CD4-positive, alpha-beta T cell (primary cell): ENCODE measurements at places on chromosomes 7 and 10. TPM values are rescaled to one million over a fixed set of nuclear protein-coding genes. Genes with fewer than 3 reads are reported as not detected.

Gene COBL
- total RNA-seq, result not detected

Gene ZNF282
- total RNA-seq, result 13.3 TPM

GRCh38 chr7:155799514-155799913, 12.7 kb downstream of the SHH start:
- no peak for DNase-seq

GRCh38 chr10:122504610-122504950, 43.2 kb downstream of the HTRA1 start:
- DNase-seq, result no peak

DNA sequence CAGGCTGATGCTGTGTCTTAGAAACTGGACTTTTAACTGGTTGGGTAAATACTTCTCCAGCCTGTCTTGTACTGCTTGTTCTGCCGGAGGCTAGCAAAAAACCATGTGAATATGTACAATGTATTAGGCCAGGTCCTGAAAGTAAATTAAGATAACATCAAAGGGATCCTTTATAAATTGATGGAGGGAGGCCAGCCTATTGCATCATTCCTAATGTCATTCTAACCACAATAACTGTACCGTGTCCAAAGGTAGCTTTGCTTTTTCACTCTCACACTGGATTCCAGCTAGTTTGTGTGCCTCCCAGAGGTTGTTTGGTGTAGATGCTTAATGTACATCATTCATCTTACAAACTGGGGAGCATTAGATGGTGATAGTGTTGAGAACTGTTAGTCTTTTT, 91.2 kb upstream of the SEM1 start:
- DNase-seq, result no peak

DNA sequence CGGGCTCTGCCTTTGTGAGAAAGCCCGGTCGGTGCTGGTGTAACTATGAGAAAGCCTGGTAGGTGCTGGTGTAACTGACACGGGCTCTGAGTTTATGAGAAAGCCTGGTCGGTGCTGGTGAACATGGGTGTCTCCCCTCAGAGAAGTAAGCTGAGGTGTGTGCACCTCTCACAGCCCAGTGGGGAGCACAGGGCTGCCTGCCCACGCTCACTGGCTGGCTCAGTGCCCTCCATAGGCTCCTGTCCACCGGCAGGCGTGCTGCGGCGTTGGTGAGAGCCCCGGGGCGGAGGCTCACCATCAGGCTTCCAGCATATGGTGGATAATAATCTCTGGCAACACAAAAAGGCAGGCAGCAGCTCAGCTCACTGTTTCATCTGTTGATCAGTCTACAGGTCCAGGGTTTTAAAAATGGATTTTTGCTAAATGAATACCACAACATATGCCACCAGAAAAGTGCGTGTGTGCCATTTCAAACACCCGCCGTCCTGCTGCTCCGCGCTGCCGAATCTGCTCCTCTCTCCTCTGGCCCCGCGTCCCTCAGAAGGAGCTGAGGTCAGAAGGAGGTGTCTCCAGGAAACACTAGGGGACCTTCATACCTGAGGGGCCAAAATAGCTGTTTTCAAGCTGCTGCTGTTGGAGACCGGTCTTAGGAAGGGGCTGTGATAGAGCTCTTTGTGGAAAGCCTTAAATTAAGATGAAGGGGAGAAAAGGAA, 365.7 kb downstream of the DNAJB6 start:
- no peak for DNase-seq
